K562 (cell line): ENCODE measurements at places on chromosomes 11 and 22. TPM values are rescaled to one million over a fixed set of nuclear protein-coding genes. Genes with fewer than 3 reads are reported as not detected.

Gene OR52N4
- not detected in 2 replicates for polyA plus RNA-seq

Gene MAJIN
- polyA plus RNA-seq: 0.17 and 0.30 TPM in 2 replicates

Gene MYRF
- 15.6 and 17.4 TPM in 2 replicates for polyA plus RNA-seq

DNA sequence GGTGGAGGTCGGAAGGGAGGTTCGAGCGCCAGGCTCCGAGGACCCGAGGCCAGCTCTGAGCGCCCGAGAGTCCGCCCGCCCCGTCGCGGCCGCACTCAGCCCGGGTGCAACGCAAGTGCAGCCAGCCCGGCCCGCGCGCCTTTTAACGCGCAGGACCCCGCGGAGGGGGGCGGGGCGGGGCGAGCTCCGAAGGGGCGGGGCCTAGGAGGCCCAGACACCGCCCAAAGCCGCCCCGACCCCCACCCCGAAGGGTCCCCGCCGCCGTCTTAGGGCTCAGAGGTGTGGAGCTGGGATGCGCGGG, at the start of gene PHOX2A:
Gene PHOX2A, minus strand, starts transcription at position 117 of the 301 bp plus-strand sequence. CDS start 172 bp downstream, outside the sequence.
- DNase-seq: no peak

DNA sequence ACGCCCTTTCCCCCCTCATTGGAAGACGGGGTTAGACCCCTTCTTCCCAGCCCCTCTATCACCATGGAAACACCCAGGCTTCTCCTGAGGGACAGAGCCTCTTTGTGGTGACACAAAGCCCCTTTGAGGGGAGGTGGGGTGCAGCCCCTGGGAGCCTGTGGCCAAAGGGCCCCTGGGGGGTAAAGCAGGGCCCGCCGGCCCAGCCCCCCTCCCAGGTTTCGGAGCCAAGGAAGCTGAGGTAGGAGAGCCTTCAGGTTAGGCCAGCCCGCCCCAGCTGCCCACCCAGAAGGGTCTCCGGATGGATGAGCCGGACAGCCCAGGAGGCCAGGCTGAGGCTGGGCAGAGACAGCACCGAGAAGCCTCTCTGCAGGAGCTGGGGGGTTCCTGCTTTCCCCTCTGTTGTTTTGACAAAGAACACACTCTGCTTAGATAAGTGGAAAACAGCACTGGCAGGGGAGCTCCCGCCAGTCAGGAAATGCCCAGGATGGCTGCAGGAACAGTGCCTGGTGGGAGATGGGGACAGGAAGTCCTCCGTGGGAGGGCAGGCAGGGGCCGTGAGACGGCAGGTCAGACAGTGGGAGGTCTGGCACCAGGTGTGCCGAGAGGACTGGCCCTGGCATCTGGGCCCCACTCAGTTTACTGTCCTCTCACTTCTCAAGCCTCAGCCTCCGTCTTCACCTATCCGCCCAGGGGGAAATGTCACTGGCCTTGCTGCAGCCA, 18.2 kb downstream of the ARVCF start:
- no peak for DNase-seq

- no peak for DNase-seq
These were observed 26.6 kb upstream of the MYRF start for GRCh38 chr11:61725781-61726231.

- no peak for DNase-seq
These were observed 429.3 kb upstream of the FAT3 start for GRCh38 chr11:91795139-91795887.

Gene NPAT
- 15.9 and 17.3 TPM in 2 replicates for polyA plus RNA-seq

- DNase-seq: peak; percentile 76
These were observed 571 bp downstream of the FAR1 start for GRCh38 chr11:13668957-13669521.

DNA sequence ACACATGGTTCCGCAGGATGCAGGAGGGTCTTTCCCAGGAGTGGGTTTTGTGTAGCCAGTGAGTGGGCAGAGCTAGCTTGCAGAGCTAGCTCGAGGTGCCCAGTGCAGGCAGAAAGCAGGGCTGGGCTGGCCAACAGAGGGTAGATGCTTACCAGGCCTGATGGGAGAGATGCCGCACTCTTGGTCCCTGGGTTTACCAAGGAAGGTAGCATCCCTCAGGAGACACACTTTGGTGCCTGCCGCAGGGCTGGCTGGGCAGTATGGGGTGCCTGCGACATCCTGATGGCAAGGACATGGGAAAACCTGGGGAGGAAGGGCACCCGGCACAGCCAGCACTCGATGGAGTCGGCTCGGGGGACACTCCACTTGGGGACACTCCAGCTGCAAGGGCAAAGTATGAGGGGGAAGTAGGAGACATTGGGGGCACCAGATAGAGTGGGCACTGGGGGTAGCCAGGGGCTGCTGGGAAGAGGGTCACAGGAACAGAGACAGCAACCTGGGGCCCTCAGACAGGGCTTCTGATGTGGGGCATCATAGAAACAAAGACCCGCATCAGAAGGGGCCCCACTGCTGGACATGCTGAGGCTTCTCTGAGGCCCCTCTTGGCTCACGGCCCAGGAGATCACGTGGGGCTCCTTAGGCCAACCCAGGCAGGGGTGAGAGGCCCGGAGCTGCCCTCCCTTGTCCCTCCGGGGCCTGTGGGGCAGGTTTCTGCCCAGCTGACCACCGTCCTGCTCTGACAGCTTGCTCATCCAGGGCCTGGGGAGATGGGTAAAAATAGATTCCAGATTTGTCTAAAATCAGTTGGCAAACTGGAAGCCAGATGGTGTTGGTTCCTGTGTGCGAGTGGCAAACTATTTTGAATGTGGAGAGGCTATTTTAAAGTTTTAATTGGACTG, 89.8 kb downstream of the MORC2 start:
- peak; percentile 60 for DNase-seq

DNA sequence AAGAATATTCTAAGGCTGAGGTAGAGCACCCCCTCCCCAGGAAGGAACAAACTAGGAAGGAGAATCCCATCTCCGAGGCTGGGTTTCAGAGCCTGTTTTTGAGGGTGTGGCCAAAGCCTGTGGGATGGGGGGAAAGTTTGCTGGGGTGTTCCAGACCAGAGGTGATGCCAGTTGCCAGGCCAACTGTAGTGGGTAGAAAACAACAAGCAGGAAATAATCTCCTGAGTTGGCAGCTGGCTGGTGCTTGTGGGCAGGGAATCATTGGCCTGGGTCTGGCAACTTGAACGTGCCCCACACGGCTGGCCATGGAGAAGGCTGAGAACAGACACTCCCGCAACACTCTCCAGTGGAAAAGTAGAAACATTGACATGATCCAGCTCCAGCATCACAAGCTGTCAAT, 385.6 kb downstream of the ETS1 start:
- no peak for DNase-seq

DNA sequence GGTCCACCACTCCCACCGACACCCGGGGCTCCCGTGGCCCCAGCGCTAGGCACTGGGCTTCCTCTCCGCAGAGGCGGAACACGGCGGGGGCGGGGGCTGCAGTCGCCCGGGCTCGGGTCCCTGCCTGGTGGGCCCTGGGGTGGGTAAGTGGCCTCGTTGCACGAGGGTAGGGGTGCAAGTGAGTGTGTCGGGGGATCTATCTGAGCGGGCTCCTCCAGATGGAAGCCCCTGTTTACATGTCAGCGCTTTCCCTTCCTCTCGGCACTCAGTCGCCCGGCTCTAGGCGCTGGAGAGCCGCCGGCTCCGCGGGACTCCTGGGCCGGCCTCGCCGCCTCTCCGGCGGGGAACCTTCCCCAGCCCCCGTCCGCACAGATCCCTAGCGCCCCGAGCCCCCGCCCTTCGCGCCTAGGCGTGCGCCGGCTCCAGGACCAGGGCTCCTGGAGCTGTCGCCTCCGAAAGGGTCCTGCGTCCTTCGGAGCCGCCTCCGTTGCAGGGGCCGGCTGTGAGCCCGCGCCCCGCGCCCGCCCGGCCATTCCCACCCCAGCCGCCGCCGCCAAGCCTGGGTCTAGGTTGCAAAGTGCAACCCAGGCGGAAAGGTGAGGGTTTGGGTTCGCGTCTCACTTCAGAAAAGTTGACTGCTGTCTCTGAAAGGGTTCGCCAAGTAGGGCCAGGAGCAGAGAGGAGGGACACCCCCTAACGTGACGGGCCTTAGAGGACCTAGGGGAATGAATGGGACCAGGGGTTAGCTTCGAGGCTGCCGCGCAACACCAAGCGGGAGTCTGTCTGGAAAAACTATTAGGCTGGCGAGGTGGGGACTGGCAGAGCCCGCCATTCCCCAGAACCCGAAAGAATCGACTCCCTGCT, 978 bp downstream of the FLI1 start:
- no peak for DNase-seq

GRCh38 chr11:104352036-104352435, 188.1 kb upstream of the PDGFD start:
- DNase-seq: no peak

- no peak for DNase-seq
These were observed 54.8 kb upstream of the CECR2 start for GRCh38 chr22:17314487-17314886.

DNA sequence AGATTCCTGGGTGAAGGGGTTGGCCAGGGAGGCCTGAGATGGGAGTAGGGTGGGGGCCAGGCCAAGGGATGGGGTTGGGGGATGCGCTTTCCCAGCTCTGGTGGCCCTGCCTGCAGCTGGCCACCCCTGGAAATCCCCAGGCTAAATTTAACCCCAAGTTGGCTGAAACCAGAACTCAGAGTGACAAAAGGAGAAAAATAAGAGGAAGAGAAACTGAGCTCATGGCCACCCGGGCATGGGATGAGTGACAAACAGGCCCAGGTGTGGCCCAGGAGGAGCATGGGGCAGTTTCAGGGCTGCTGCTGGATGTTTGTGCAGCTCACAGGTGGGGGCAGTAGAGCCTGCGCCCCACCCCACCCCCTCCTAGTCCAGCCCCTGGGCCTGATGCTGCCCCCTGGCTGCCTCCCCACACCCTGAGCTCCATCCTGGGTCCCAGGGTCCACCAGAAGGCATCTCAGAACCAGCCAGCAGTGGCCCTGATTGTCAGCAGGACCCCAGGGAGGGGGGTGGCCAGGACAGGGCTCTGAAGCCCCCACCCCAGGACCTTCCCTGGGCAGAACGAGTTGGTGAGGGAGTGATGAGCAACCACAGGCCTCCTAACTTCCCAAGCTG, 48.0 kb downstream of the IGLL5 start:
- DNase-seq: peak; percentile 60

DNA sequence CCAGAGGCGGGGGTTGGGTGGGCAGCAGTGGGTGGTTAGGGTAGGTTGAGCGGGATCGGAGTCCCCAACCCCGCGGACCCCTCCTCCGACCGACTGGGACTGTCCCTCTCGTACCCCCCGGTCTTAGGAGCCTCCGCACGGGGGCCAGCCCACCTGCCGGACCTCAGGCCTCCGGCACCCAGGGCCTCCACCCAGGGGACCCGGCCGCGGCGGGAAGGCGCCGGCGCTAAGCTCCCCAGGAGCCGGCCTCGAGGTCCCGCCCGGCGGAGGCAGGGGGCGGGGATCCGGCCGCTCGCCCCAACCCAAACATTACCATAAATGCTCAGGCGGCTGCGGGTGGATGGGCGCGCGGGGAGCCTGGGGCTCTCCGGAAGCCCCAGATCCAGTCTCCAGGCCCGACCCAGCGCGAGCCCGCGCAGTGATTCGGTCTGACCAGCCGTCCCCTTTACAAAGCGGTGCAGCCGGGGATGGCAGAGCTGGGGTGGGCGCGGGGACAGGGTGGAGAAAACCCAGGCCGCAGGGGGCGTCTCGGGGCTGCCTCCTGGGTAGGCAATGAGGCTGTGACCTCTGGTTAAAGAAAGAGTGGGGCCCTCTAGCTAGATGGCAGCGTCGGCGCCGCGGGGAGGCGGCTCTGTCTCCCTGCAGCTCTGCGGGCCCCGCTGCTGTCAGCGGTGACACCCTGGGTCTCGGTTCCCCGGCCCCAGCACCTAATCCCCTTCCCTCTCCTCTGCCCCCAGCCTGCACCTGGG, 4.0 kb upstream of the MCAM start:
- DNase-seq: peak; percentile 81

DNA sequence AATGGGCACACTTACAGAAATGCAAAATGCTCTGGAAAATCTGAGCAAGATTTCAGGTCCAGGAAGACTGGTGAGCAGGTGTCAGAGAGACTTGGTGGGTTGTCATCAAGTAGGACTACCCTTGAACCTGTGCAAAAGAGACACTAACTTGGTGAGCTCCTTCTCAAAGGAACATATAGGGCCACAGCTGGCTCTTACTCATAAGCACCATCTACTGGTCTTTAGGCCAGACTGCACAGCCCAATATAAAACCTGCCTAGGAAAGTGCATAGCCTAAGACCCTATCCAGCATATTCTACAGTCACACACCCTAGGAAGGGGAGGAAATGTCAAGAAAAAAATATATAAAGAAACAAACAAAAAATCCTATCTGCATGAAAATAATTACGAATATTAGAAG, 18.2 kb upstream of the OR10W1 start:
- DNase-seq: peak; percentile 7

Gene OSM
- not detected in 2 replicates for polyA plus RNA-seq

DNA sequence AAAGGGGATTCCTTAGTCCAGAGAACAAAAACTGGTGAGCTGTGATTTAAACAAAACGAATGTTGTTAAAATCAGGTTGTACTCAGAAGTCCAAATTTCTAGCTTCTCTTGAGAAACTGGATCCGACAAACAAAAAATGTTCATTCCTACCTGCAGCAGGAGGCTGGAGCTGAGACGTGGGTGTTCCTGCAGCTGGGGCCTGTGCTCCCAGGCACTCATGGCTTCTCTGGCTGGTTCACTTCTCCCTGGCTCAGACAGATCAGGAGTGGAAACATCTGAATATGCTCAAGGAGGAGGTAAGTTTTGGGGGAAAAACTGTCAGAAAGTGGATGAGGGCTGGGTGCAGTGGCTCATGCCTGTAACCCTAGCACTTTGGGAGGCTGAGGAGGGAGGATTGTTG, 24.7 kb upstream of the PARVB start:
- no peak for DNase-seq

GRCh38 chr11:61082062-61082870, 20.0 kb upstream of the CD5 start:
- no peak for DNase-seq

DNA sequence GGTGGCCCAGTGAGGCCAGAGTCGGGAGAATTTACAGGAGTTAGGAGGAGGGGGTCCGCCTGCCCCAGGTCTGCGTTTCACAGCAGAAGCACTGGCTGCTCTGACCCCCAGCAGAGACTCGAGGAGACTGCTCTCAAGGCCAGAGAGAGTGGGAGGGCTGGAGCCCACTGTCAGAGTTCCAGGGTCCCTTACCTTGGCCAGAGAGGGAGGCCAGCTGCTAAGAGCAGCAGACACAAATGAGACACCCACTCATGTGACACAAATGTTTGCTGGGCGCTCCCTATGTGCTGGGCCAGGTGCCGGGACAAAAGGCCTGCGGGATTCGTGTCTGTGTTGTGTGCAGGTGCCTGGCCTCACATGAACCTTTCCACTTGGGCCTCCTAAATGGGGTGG, 2.8 kb upstream of the TNFRSF13C start:
- no peak for DNase-seq

DNA sequence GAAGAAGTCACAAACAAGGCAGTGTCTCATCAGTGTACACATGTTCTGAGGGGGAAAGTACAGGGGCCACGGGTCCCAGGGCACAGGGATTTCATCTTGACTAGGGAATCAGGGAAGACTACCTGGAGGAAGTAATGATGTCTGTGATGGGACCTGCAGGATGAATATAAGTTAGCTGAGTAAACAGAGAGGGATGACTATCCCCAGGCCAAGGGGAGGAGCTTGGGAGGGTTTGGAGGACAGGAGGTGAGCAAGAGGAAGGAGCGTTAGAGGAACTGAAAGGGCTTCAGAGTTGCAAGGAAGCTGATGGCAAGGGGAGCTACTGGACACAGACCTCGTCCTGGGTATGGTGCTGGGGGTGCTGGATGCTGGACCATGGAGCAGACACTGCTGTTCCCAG, 56.4 kb downstream of the TRAF6 start:
- DNase-seq: no peak

- no peak for DNase-seq
These were observed 679 bp upstream of the SSH3 start for GRCh38 chr11:67302571-67303131.

Gene FOLR1
- polyA plus RNA-seq: 1.8 TPM in 2 replicates
